ENCODE measurements at places on chromosomes 11 and 22. TPM values are rescaled to one million over a fixed set of nuclear protein-coding genes. Genes with fewer than 3 reads are reported as not detected.

The NXPE2 gene
- 0.18 TPM for total RNA-seq

The OR6T1 gene
- total RNA-seq: not detected

The CD3E gene
- 0.13 TPM for total RNA-seq

The SMCO4 gene
- 8.6 TPM for total RNA-seq

The GAL3ST3 gene
- 0.80 TPM for total RNA-seq

The IGLL1 gene
- 0.13 TPM for total RNA-seq

The PRODH gene
- 7.1 TPM for total RNA-seq

The RBFOX2 gene
- total RNA-seq: 193 TPM

The SLC35C1 gene
- total RNA-seq: 2.9 TPM

The SLC22A12 gene
- not detected for total RNA-seq

The GRK3 gene
- total RNA-seq: 9.0 TPM

The OOSP1 gene
- not detected for total RNA-seq

The TOMT gene
- total RNA-seq: not detected
